Thoracic aorta endothelial cell (primary cell): ENCODE measurements at places on chromosomes 1 and 21. TPM values are rescaled to one million over a fixed set of nuclear protein-coding genes. Genes with fewer than 3 reads are reported as not detected.

ZNF695 gene
- 3.2 and 4.5 TPM in 2 replicates for total RNA-seq

OR6N1 gene
- not detected in 2 replicates for total RNA-seq

CSF3R gene
- not detected in 2 replicates for total RNA-seq

S100A14 gene
- total RNA-seq, result not detected in 2 replicates

C1orf141 gene
- not detected in 2 replicates for total RNA-seq

IRF6 gene
- total RNA-seq, result 14.1 and 20.8 TPM in 2 replicates
